Activated naive CD8-positive, alpha-beta T cell treated with anti-CD3 and anti-CD28 coated beads, Interleukin-2, amount 50 U/mL, for 24 hours (primary cell): ENCODE measurements at places on chromosomes 5 and 9.

- no peak overlapping the region for H3K4me3 ChIP-seq
- H3K4me1 ChIP-seq, result peaks cover 32% of the 10 kb centered on the region
- no peaks in the 10 kb centered on the region for H3K27me3 ChIP-seq
- H3K27ac ChIP-seq, result no peak overlapping the region
- H3K36me3 ChIP-seq, result no peaks in the 10 kb centered on the region
Measured at GRCh38 chr9:127562279-127562796, 49.7 kb upstream of the STXBP1 start.

DNA sequence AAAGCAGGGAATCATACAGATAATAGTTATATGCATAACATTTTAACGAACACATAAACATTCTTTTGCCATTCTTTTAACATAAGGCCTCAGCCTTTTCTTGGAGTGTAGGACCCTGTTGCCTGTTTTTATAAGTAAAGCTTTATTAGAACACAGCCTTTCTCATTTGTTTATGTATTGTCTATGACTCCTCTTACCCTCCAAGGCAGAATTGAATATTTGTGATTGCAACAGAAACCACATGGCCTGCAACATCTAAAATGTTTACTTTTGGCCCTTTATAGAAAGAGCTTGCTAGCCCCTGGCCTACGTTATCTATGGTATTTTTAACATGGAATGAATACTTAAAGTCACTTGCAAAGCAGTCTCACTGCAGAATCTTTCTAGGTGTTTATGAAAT is 2.6 kb downstream of the SLC31A1 start:
- H3K36me3 ChIP-seq, result peaks cover 11% of the 10 kb centered on the region
- no peaks in the 10 kb centered on the region for H3K27me3 ChIP-seq
- no peak overlapping the region for H3K4me3 ChIP-seq
- no peak for DNase-seq
- no peak overlapping the region for H3K27ac ChIP-seq

DNA sequence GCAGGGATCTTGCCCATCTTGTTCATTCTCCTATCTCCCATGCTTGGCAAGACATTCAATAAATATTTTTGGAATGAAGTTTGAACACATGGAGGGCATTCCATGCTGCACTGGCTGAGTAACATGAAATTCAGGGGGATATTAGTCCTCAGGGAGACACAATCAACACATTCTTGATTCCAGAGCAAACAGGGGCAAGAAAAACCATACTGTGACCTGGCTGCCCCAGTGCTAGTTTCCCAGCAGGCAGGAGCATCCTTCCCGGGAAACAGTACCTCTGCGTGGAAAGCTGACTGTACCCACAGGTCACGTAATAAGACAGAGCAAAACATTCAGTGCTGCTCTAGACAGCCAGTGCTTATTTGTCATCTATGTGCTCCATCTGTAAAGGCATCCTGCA is 66.3 kb upstream of the SPOCK1 start:
- H3K4me3 ChIP-seq, result no peak overlapping the region
- peak overlapping the region; percentile 7 for H3K27ac ChIP-seq
- H3K27me3 ChIP-seq, result peaks cover 31% of the 10 kb centered on the region
- H3K4me1 ChIP-seq, result peaks cover 10% of the 10 kb centered on the region
- H3K36me3 ChIP-seq, result no peaks in the 10 kb centered on the region

GRCh38 chr5:169009123-169009522 is 291.8 kb downstream of the SLIT3 start:
- H3K36me3 ChIP-seq, result no peaks in the 10 kb centered on the region
- H3K4me3 ChIP-seq, result no peak overlapping the region
- DNase-seq, result no peak
- H3K27ac ChIP-seq, result no peak overlapping the region
- no peaks in the 10 kb centered on the region for H3K4me1 ChIP-seq
- peaks cover 5% of the 10 kb centered on the region for H3K27me3 ChIP-seq

DNA sequence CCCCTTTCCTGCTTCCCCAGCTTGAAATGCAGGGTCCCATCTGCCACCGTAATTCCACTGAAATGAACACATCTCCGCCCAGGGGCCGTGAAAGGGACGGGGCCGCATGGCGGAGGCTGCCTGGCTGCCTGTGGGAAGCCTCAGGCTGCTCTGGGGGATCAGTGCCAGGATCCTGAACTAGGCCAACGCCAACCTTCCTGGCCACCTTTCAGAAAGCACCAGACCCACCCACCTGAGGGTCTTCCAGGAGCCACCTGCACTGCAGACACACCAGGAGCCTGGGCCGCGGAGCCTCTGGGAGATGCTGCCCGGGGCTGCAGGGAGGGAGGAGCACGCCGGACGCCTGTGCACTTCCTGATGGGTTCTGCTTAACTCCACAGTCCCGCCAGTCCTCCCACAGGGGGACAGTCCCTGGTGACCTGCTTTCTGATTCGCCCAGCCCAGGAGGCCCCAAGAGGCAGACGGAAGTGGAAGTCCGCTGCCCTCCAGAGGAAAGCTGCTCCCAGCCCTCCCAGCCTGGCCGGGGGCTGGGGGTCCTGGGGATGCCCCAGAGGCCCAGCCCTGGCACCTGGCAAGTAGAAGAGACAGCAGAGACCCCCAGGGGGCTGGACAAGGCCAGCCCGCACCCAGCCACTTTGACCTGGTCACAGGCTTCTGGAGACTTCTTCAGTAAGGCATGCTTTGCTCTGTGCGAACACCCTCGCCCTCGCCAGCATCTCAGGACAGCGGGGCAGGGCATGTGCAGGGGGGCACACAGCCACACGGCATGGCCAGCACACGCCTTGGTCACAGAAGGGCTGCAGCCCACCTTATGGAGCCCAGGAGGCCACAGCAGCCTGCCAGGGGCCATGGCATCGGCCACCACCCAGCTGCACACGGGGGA is at the start of gene CARD9:
Gene CARD9, minus strand, starts transcription at position 370 of the 883 bp plus-strand sequence. CDS start 1,591 bp downstream, outside the sequence.
- H3K36me3 ChIP-seq, result peaks cover 2% of the 10 kb centered on the region
- DNase-seq, result no peak
- H3K27ac ChIP-seq, result no peak within 1 kb of the TSS
- no peaks in the 10 kb centered on the region for H3K27me3 ChIP-seq
- H3K4me1 ChIP-seq, result peaks cover 3% of the 10 kb centered on the region

GRCh38 chr5:169904059-169904458 is 76.2 kb downstream of the INSYN2B start:
- no peak overlapping the region for H3K4me3 ChIP-seq
- H3K36me3 ChIP-seq, result peaks cover 16% of the 10 kb centered on the region
- no peak overlapping the region for H3K27ac ChIP-seq
- no peaks in the 10 kb centered on the region for H3K27me3 ChIP-seq

DNA sequence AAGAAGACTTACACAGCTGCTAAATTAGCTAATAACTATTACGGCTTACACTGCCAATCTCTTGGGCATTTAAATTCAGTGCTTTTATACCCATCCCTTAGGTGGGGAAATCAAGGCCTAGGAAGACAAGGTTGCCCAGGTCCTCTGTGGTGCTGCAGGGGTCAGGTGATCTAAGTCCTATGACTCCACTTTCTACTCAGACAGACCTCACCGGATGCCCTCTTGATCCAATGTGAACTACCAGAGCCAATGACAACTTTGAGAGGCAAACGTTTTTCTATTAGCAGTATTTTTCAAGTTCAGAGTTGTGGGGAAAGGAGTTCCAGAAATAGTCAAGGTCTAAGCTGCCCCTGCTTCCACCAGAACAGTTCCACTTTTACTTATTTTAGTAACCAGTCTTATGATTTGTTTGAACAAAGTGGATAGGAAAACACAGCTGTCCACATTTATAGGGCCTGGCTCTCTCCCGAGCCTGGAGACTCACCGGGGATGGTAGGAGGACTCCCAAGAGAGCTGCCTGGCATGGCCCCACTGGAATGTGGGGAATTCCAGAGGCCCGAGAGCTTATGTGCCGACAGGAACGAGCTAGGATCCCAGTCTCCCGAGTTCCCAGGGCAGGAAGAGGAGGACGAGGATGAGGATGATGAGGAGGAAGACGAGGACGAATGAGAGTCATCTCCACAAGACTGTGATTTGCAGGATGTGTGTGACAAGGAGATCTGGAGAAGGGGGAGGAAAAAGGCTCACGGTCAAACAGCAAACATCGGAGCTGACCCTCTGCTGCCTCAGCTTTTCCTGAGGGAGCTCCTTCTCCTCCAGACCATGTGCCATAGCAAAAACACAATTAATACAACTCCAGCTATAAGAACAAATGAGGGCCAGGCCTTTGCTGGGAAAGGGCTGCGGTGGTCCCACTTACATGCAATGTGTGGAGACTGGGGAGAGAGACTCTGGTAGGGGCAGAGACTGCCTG is 16.7 kb downstream of the FAM193B start:
- H3K36me3 ChIP-seq, result peaks cover 27% of the 10 kb centered on the region
- no peaks in the 10 kb centered on the region for H3K27me3 ChIP-seq
- no peaks in the 10 kb centered on the region for H3K4me1 ChIP-seq
- no peak overlapping the region for H3K4me3 ChIP-seq

DNA sequence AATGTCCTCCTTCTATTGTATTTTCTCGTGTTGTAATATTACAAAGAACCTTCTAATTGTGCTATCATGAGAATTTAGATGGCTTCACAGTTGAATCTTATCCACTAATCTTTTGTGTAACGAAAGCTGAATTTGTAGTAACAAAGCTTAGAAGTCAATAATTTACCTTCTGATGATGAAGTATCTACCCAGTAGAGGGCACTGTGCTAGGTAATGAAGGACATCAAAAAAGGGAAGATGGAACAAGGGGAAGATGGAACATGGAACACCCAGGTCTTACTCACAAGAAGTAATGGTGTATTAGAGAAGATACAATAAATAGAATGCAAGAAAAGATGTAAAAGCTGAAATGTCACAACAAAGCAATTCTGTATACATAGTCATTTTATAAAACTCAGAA is 131.0 kb upstream of the CCNG1 start:
- H3K4me1 ChIP-seq, result no peaks in the 10 kb centered on the region
- no peaks in the 10 kb centered on the region for H3K36me3 ChIP-seq
- no peak overlapping the region for H3K4me3 ChIP-seq
- peaks cover 5% of the 10 kb centered on the region for H3K27me3 ChIP-seq
- DNase-seq, result no peak
- no peak overlapping the region for H3K27ac ChIP-seq

DNA sequence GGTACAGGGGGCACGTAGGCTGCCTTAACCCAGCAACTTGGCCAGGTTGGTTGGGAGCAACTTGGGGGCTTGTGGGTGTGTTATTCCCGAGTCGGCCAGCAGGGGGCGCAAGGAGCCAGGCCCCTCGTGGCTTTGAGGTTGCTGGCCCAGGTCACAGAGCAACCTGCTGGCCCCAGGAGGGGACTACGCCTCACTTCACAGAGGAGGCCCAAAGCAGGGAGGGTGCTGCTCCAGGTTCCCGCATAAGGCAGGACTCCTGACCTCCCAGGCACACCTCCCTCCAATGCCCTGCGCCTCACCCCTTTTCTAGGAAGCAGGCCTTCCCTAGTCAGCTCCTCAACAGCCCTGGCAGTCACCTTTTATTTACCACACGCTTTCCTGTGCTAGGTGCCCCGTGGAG is 18.1 kb downstream of the KYAT1 start:
- no peak overlapping the region for H3K4me3 ChIP-seq
- no peaks in the 10 kb centered on the region for H3K36me3 ChIP-seq
- no peaks in the 10 kb centered on the region for H3K27me3 ChIP-seq
- H3K27ac ChIP-seq, result no peak overlapping the region
- peaks cover 3% of the 10 kb centered on the region for H3K4me1 ChIP-seq

DNA sequence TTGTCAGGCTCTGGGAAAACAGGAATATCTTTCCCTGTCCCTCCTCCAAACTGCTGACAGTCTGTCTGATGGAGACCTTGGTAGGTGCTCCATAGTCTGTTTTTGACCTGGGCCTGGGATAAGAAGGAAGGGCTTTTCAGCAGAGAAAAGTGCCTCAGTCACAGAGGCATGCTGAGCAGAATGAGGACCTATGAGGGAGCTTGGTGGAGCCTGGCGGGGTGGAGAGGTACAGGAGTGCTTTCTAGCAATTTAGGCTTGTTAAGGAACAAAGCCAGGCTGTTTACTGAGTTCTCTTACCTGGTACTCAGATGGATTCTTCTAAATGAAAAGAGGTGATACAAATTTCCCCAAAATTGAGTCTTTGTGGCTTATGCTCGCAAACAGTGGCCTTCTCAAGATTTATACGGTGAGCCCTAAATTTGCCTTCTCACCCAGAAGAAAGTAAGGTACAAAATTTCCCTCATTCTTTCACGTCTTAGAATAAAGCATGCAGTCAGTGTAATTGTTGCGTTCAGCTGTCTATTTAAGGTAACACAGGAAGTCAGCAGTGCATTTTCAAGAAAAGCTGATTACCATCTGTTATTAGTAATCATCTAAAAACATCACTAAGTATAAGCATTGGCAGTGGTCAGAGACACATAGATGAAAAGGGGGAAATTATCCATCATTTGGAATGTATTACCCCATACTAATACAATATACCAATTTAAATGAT is 28.6 kb upstream of the IL13 start:
- peaks cover 10% of the 10 kb centered on the region for H3K4me1 ChIP-seq
- no peak overlapping the region for H3K4me3 ChIP-seq
- no peaks in the 10 kb centered on the region for H3K27me3 ChIP-seq
- peak overlapping the region; percentile 51 for H3K27ac ChIP-seq
- no peak for DNase-seq

- peak overlapping the region; percentile 96 for H3K4me3 ChIP-seq
- peak; percentile 93 for DNase-seq
- H3K36me3 ChIP-seq, result peaks cover 16% of the 10 kb centered on the region
- H3K4me1 ChIP-seq, result peaks cover 55% of the 10 kb centered on the region
- no peaks in the 10 kb centered on the region for H3K27me3 ChIP-seq
- peak overlapping the region; percentile 86 for H3K27ac ChIP-seq
Measured at GRCh38 chr9:96417051-96417586, 1.1 kb downstream of the ZNF367 start.

- no peaks in the 10 kb centered on the region for H3K27me3 ChIP-seq
- no peak overlapping the region for H3K27ac ChIP-seq
- no peak overlapping the region for H3K4me3 ChIP-seq
- H3K36me3 ChIP-seq, result peaks cover 58% of the 10 kb centered on the region
- DNase-seq, result no peak
Measured at GRCh38 chr9:99998866-99999265, 92.4 kb downstream of the STX17 start.

GRCh38 chr9:127121628-127122175 is 733 bp downstream of the ANGPTL2 start:
- H3K27me3 ChIP-seq, result peaks cover 32% of the 10 kb centered on the region
- no peak overlapping the region for H3K4me3 ChIP-seq
- no peaks in the 10 kb centered on the region for H3K36me3 ChIP-seq

DNA sequence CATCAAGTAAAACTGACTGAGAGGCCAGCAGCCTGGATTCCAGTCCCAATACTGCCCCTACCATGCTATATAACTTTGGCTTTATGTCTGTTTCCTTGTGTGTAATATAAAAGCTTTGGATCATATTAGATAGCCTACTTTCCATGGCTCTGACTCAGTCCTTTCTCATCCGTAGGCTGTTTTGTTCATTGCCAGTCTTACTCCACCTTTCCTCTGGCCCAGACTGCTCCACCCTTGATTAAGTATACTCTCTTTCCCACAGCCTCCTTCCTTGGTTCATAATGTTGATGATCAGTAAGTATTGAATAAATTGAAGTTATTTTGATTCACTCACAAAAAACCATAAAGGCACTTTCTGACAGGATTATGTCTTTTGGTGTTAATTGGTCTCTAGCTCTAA is 1.5 kb upstream of the MRPS30 start:
- peaks cover 31% of the 10 kb centered on the region for H3K4me1 ChIP-seq
- peaks cover 25% of the 10 kb centered on the region for H3K36me3 ChIP-seq
- no peak overlapping the region for H3K27ac ChIP-seq
- H3K4me3 ChIP-seq, result no peak overlapping the region
- no peak for DNase-seq
- peaks cover 4% of the 10 kb centered on the region for H3K27me3 ChIP-seq

- H3K36me3 ChIP-seq, result no peaks in the 10 kb centered on the region
- no peak overlapping the region for H3K4me3 ChIP-seq
- no peak overlapping the region for H3K27ac ChIP-seq
- no peaks in the 10 kb centered on the region for H3K27me3 ChIP-seq
- peaks cover under 1% of the 10 kb centered on the region for H3K4me1 ChIP-seq
Measured at GRCh38 chr5:154729613-154730012, 25.6 kb upstream of the LARP1 start.

GRCh38 chr5:10933121-10933520 is 172.1 kb upstream of the DAP start:
- no peaks in the 10 kb centered on the region for H3K36me3 ChIP-seq
- H3K27ac ChIP-seq, result no peak overlapping the region
- H3K4me3 ChIP-seq, result no peak overlapping the region
